ENCODE measurements at places on chromosomes 7 and 10.
A peak's percentile ranks its signal among the peaks of the same experiment; 100 is the strongest.

DNA sequence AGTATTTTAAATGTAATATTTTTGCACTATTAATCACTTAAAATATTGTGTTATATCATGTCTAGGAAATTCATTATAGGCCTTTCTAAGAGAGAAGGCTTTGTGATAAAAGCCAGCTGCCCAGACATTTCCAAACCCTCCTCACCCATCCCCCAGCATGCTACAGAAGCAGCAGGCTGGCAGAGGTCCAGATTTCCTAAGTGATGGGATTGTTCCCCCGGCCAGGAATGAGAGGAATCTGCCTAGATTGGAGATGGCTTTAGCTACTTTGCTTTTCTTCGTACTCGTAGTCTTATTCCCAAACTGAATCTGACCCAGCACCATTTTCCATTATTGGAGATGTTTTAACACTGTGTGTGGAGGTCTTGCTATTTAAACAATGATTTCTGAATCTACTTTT lies 29.4 kb downstream of the CDK14 start:
- peak; percentile 50 for DNase-seq

- DNase-seq = no peak
These were observed 533.7 kb upstream of the POM121L12 start for GRCh38 chr7:52501696-52502095.

DNA sequence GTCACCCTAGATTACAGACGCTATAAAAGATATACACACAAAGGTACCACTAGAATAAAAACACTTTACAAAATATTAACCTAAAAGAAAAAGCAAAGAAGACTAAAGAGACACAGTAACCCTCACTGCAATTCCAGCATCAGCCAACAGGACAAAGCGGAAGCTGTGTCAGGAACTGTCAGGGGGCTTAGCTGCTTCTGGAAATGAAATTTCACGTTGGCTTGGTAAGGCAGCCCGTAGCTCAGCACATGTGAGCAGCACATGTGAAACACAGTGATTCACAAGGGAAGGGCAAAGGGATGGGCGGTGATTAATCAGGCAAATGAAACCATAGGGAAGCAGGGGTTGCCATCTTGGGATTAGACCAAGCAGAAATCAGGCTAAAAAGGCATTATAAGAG lies 195.4 kb downstream of the MGMT start:
- no peak for DNase-seq

GRCh38 chr10:4684434-4684833 lies 141.6 kb upstream of the AKR1E2 start:
- DNase-seq = no peak

DNA sequence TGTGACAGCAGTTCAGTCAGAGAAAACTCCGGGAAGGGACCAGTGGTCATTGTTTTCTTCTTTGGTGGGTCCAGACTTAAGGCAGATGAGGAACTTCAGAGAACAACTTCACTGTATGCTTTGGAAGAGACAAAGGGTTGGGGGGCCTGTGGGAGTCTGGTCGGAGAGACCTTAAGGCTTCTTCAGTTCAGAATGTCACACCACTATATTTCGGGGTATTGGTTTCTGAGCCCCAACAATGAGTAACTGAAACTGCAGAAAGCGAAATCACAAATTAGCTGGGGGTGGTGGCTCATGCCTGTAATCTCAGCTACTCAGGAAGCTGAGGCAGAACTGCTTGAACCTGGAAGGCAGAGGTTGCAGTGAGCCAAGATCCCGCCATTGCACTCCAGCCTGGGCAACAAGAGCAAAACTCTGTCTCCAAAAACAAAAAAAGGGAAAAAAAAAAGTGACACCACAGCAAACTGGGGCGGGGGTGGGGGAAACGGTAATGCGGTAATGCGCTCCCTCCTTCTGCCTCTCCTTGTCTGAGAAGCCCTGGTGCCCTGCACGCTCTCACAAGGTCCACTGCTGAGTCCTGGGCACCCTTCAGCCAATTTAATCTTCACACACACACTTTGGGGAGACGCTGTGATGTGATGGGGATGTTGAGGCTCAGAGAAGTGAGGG lies 2.2 kb upstream of the ADIRF start:
- no peak for DNase-seq

- no peak for DNase-seq
These were observed 141.4 kb downstream of the BUB3 start for GRCh38 chr10:123295644-123296043.

GRCh38 chr7:3893151-3893788 lies 592.2 kb downstream of the SDK1 start:
- DNase-seq = no peak

DNA sequence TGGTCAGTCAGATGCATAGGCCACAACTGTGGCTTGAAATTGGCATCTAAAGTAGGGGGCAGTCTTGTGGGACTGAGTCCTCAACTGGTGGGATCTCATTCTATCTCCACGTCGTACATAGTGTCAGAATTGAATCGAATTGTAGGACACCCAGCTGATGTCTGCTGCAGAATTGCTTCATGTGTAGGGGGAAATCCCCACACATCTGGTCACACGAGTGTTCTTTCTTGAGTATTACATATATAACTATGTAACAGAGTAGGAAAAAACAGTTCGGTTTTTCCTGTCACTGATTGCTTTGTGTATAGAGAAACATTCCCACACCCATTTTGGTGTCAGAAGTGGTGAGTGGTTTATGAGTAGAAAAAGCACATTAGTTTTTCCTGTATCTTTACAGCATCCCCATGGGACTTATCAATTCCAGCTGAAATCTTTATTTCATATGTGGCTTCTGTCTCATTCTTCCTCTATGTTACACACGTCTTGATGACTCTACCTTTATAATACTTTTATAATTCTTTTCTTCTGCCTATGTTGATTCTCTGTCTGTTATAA lies 79.4 kb upstream of the PCGF5 start:
- DNase-seq = no peak

GRCh38 chr7:122350701-122351100 lies 46.2 kb upstream of the FEZF1 start:
- no peak for DNase-seq

DNA sequence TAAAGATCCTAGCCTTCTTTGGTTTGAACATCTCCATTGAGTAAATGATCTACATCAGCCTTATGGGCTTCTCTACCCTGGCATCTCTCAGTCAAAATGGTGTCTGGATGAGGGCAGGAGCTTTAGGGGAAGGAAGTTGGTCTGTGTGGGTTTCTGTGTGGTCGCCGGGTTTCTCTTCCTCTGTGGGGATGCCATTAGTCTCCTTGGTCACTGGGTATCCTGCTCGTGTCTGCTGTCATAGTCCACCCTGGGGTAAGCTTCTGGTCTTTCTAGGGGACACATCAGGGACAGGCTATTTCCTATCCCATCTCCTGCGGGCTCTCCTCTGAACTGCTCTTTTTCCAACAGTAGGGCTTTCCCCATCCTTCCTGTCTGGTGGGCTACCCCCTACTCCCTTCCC lies 150.3 kb upstream of the NPY start:
- DNase-seq = no peak

DNA sequence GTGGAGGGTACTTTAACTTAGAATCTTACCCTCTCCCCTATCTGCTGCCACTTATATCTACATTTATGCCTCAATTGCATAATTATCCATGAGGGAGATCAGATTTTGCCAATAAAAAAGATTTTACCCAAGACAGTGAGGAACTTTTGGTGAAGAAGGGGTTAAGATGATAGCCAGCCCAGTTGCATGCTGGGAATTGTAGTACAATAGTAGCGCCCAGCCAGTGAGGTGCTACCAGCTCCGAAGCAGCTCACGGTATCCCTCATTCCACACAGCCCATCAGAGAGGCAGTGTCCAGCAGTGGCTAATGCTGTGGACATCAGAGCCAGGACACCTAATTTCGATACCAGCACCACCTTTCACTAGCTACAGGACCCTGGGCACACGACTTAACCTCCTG lies 5.9 kb upstream of the LGI1 start:
- DNase-seq = peak; percentile 33

- no peak for DNase-seq
These were observed 619.2 kb upstream of the GALNT17 start for GRCh38 chr7:70512761-70513160.

GRCh38 chr7:35993676-35994606 lies 159.1 kb upstream of the EEPD1 start:
- DNase-seq = no peak

GRCh38 chr7:149849174-149849573 lies 11.0 kb downstream of the ZNF862 start:
- DNase-seq = no peak

DNA sequence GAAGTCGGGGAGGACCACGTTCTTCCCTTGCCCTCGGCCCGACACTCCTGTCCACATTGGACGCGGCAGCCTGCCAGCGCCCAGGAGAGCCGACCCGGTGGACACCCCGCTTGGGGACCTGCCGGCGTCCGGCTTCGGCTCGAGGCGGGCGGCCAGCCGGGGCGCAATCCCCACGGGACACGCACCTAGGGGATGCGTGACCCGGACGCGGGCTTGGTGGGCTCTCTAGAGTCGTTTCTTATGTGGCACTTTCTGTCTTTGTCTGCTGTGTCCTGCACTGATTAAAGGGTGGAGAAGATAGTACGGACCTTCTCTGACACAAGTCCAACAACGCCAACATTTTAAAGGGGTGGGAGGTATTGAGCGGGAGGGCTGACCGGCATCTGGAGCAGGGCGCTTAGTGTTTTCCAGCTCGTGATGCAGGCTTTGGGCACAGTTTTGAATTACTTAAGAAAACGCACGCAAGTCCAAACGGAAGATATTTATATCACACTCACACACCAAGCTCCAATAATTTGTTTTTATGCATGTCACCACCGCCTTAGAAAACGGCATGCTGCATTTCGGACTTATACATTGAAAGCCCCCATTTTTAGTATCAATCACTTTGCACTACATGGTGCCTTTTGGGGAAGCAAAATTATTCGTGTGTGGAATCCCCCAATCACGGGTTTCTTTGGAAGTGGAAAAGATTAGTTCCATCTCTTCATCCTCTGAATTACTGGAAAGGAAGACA lies 3.9 kb upstream of the SPAG6 start:
- no peak for DNase-seq

- no peak for DNase-seq
These were observed 79.4 kb upstream of the FEZF1 start for GRCh38 chr7:122383934-122384333.

DNA sequence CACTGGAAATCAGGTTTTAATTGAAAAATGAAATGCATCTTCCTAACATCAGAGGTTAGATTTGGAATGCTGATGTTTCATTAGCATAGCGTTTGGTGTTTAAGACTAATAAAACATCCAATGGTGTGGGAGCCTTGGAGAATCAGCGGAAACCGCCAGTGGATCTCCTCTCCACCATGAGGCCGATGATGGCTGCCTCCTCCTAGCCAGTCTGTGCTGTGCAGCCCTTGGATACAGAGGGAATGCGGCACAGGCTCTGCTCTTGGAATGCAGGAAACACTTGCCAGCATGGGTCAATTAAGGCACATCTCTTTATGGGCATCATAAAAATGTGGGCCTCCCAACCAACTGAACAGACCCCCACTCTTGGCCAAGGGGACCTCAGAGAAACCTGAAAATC lies 259.9 kb downstream of the GLRX3 start:
- DNase-seq = no peak

GRCh38 chr7:135993950-135994349 lies 16.8 kb upstream of the MTPN start:
- DNase-seq = no peak

- no peak for DNase-seq
These were observed 270.4 kb upstream of the KLF14 start for GRCh38 chr7:131004371-131004770.

DNA sequence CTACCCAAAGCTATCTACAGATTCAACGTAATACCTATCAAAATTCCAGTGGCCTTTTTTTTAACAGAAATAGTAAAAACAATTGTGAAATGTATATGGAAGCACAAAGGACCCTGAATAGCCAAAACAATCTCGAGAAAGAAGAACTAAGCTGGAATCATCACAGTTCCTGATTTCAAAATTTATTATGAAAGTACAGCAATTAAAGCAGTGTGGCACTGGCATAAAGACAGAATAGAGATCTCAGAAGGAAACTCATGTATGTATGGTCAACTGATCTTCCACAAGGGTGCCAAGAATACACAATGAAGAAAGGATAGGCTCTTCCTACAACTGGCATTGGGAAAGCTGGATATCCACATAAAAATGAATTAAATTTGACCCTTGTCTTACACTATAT lies 23.2 kb downstream of the PNLIPRP3 start:
- DNase-seq = no peak

GRCh38 chr10:86951184-86951761 lies 6.1 kb downstream of the MMRN2 start:
- no peak for DNase-seq

DNA sequence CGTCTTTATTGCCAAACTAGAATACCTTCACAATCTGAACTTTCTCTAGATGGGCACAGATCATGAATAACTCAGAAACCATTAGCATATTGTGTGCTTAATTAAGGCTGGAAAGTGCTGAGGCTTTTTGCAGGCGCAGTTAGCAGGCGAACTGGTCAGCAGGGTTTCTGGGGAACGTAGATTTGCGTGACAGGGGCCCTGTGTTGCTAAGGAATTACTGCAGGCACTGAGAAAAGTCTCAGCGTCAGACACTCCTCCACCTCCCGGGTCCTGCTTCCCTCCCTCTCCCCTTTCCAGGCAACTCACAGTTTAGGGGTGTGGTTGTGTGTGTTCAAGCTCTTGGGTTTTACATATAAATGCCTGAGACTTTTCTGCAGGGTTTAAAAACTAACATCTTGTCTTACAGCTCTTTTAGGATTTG lies 2.2 kb downstream of the MAP3K8 start:
- DNase-seq = no peak

DNA sequence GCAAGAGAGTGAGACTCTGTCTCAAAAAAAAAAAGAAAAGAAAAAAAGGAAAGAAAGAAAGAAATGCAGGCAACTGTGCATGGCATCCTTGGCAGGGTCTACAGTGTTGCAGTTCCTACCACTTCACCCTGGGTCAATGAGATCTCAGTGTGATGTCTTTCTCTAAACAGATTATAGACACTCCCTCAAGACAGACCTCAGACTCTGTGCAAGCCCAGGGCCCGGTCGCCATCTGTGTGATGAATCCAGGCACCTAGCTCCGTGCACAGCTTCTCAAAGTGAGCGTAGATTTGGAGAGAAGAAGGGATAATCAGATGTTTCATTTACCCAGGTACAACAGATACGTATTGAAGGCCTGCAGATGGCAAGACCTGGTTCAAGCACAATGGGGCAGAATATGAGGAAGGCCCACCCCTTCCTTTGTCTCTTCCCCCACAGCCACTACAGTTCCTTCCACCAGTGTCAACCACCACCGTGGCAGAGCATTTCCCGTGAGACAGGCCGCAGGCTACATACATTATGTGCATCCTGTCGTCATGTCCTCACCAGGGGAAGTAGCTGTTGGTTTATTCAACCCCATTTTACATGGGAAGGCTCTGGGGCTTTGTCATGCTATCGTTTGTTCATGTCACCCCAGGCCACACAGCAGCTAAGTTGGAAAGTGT lies 471.7 kb upstream of the GALNT17 start:
- DNase-seq = no peak

DNA sequence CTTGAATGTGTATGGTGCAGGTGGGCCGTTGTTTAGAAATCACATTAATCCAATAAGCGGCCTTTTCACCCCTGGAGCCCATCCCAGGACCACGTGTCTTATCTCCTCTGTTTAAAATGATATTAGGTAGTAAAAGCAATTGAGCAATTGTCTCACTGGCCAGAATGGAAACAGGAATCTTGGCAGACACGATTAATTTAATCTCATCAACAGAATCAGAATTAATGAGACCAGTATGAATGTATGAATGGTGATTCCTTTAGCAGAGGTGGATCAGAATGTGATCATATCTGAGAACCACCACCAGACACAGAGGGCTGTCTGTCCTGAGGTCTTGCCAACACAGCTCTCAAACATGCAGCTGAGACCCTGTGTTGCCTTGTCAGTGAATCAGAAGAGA lies 1591.4 kb downstream of the REEP3 start:
- DNase-seq = no peak

- DNase-seq = no peak
These were observed 32.1 kb downstream of the HIF1AN start for GRCh38 chr10:100567826-100568225.
